ENCODE measurements at places on chromosomes 3 and 15.

DNA sequence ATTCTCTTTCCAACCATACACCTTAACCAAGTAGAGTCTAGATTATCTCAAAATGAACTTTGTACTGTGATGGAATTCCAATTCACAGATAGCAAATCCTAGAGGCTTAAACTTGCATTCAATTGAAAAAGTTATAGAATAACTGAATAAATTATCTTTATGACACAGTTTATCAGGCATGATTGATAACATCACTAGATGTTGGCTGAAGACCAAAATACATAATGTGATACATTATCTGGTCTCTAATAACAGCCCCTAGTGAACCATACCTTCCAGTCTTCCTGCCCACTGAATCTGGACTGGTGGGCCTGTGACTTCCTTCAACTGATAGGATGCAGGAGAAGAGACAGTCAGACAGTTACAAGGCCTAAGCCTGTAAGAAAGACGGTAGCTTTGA lies 165.2 kb upstream of the CMC1 start:
- H3K27me3 ChIP-seq: no peaks in the 10 kb centered on the region
- H3K36me3 ChIP-seq: no peaks in the 10 kb centered on the region
- no peak overlapping the region for H3K27ac ChIP-seq
- DNase-seq: no peak
- H3K4me1 ChIP-seq: no peaks in the 10 kb centered on the region
- no peak overlapping the region for H3K4me3 ChIP-seq

- no peaks in the 10 kb centered on the region for H3K4me1 ChIP-seq
- H3K36me3 ChIP-seq: no peaks in the 10 kb centered on the region
- DNase-seq: no peak
These were observed 151.2 kb upstream of the CDIN1 start for GRCh38 chr15:36428102-36428845.

- no peak overlapping the region for H3K4me3 ChIP-seq
- H3K36me3 ChIP-seq: peaks cover 2% of the 10 kb centered on the region
- H3K27me3 ChIP-seq: no peaks in the 10 kb centered on the region
- H3K27ac ChIP-seq: no peak overlapping the region
These were observed 14.0 kb downstream of the PLXNA1 start for GRCh38 chr3:126996905-126997304.

DNA sequence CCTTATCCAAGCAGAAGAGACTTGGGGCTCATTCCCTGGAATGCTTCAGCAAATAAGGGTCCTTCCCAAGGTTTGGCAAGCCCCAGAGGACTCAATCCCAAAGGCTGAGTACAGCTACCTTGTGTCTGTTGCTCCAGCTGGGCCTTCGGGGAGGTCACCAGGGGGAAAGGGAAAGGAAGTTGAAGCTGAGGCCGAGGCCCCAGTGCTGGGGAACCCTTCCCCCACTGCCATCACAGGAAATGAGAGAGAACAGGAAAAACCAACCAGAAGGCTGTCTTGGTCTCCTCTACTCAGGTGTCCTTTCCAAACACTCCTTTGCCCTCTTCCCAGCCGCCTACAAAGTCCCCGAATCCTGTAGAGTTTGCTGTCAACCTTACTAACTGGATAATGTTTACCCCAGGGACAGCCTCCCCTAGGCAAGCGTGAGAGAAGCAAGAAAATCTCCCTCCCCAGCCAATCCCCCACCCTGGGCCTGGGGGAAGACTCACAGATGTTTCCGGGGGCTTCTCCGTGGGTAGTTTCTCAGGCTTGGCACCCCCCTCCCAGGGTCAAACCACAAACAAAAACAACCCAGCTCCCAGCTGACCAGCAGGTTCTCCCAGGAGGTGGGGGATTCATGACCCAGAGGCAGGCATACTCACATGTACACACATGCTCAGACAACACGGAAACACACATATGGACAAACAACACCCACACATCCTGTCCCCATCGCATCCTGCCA lies 5.5 kb downstream of the CSRNP1 start:
- peak overlapping the region; percentile 98 for H3K4me3 ChIP-seq
- peaks cover 55% of the 10 kb centered on the region for H3K36me3 ChIP-seq
- no peaks in the 10 kb centered on the region for H3K27me3 ChIP-seq

GRCh38 chr3:14518893-14519292 lies 21.2 kb downstream of the GRIP2 start:
- no peak overlapping the region for H3K4me3 ChIP-seq
- H3K27ac ChIP-seq: no peak overlapping the region
- no peaks in the 10 kb centered on the region for H3K4me1 ChIP-seq
- no peaks in the 10 kb centered on the region for H3K36me3 ChIP-seq
- peaks cover 3% of the 10 kb centered on the region for H3K27me3 ChIP-seq

- no peak for DNase-seq
- H3K4me3 ChIP-seq: no peak overlapping the region
- H3K27ac ChIP-seq: no peak overlapping the region
- no peaks in the 10 kb centered on the region for H3K27me3 ChIP-seq
- no peaks in the 10 kb centered on the region for H3K36me3 ChIP-seq
- H3K4me1 ChIP-seq: no peaks in the 10 kb centered on the region
These were observed 165.4 kb downstream of the SI start for GRCh38 chr3:164912916-164913315.

DNA sequence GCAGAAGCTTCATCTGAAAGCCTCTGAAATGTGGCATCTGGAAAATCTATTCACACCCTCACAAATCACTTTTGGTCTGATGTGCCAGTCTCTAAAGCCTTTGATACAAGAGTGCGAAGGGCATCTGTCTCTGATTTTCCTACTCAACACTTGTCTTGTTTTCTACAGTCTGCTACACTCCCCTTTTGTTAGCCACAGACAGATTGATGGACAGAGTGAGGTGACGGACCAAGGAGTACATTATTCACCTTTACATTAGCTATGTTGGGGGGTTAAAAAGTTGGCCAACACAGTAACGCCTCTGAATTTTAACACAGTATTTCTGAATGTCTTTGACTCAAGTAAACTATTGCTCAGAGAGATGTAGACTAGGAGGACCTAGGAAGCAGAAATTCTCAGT lies 63.1 kb downstream of the TNIK start:
- H3K27ac ChIP-seq: no peak overlapping the region
- H3K4me1 ChIP-seq: no peaks in the 10 kb centered on the region
- DNase-seq: no peak
- no peaks in the 10 kb centered on the region for H3K36me3 ChIP-seq
- no peak overlapping the region for H3K4me3 ChIP-seq

GRCh38 chr3:187261541-187261969 lies 30.0 kb downstream of the MASP1 start:
- no peak overlapping the region for H3K27ac ChIP-seq
- no peaks in the 10 kb centered on the region for H3K4me1 ChIP-seq
- H3K4me3 ChIP-seq: no peak overlapping the region
- peaks cover 28% of the 10 kb centered on the region for H3K27me3 ChIP-seq
- no peaks in the 10 kb centered on the region for H3K36me3 ChIP-seq

DNA sequence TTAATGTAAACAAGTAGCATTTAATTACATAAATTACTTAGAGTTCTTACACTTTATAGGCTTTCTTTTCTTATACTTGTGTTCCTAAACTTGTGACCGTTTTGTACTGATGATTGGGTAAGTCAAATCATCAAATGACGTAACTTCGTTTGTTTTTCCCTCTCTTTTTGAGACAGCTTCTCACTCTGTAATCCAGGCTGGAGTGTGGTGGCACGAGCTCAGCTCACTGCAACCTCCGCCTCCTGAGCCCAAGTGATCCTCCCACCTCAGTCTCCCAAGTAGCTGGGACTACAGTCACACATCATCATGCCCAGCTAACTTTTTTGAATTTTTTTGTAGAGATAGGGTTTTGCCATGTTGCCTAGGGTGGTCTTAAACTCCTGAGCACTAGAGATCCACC lies 226.0 kb downstream of the TCF12 start:
- H3K27ac ChIP-seq: no peak overlapping the region
- no peaks in the 10 kb centered on the region for H3K27me3 ChIP-seq
- H3K4me3 ChIP-seq: no peak overlapping the region
- no peak for DNase-seq

GRCh38 chr15:68114356-68114755 lies 60.2 kb downstream of the PIAS1 start:
- no peaks in the 10 kb centered on the region for H3K27me3 ChIP-seq
- H3K36me3 ChIP-seq: peaks cover 13% of the 10 kb centered on the region
- peaks cover 70% of the 10 kb centered on the region for H3K4me1 ChIP-seq
- peak overlapping the region; percentile 62 for H3K4me3 ChIP-seq
- H3K27ac ChIP-seq: no peak overlapping the region

GRCh38 chr15:68152342-68152741 lies 52.8 kb downstream of the CALML4 start:
- H3K27ac ChIP-seq: peak overlapping the region; percentile 0
- no peak for DNase-seq
- peaks cover 3% of the 10 kb centered on the region for H3K4me1 ChIP-seq
- H3K27me3 ChIP-seq: no peaks in the 10 kb centered on the region

DNA sequence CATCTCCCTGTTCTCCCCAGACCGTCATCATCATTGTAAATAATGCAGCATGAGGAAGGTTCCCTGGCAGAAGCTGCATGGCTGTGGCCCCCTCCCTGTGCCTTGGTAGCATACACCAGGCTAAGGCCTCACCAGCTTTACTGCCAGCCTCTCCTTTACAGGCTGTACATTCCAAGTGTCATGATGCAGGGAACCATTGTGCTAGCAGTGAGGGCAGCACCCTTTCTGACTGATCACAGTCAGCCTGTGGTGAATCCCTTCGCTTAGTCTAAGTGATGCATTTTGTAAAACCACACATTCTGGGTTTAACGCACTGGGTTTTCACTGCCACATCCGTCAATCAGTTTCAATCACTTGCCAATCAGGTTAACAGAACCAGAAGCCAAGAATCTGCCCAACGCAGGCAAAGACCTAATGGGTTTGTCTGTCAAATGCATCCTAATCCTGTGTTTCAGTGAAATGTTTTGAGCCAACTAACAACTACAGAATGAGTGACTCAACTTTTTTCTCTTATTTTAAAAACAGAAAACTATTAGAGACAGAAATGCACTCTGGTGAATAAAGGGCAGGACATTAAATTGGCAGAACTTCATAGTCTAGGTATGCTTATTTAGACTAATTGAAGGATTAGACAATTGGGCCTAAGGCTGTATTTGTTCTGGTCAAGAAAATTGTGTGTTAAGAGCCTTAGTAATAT lies 225.9 kb upstream of the DPH6 start:
- no peaks in the 10 kb centered on the region for H3K4me1 ChIP-seq
- H3K27me3 ChIP-seq: no peaks in the 10 kb centered on the region
- H3K36me3 ChIP-seq: no peaks in the 10 kb centered on the region
- DNase-seq: no peak
- no peak overlapping the region for H3K4me3 ChIP-seq
- no peak overlapping the region for H3K27ac ChIP-seq

DNA sequence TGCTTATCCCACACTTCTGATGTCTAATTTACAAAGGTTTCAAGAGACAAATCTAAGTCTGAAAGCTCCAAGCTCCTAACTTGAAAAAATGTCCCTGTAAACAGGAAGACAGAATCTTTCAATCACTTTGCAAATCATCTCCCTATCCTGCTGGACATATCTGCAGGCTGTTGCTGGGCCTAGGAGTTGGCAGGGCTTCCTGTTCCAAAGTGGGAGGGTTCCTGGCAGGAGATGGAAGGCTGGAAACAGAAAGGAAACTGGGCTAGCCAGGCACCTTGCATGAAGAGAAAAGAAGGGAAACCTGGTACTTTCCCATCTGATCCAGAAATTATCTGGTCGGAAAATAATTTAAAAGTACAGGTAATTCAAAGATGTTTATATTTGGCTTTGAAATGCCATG lies 227.3 kb upstream of the IL12A start:
- H3K27me3 ChIP-seq: peaks cover 26% of the 10 kb centered on the region
- DNase-seq: no peak
- H3K4me3 ChIP-seq: no peak overlapping the region
- H3K27ac ChIP-seq: no peak overlapping the region

DNA sequence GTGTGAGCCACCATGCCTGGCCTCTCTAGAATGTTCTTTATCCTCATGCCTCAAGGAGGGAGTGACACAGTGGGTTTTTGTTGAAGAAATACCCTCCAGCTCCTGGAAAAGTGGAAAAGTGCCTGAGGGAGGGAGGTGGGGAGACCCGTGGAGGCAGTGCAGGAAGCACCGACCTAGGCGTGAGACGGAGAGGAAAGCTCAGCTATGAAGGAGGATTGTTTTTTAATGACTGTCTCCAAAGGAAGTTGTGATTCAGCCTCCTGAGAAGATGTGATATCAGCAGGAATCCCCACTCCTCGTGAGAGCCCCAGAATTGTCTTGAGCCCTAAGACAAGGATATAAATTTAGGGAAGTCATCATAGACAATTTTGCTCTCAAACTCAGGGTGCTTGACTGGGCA lies 21.7 kb downstream of the RPLP1 start:
- no peak overlapping the region for H3K4me3 ChIP-seq
- no peaks in the 10 kb centered on the region for H3K36me3 ChIP-seq
- no peak for DNase-seq

DNA sequence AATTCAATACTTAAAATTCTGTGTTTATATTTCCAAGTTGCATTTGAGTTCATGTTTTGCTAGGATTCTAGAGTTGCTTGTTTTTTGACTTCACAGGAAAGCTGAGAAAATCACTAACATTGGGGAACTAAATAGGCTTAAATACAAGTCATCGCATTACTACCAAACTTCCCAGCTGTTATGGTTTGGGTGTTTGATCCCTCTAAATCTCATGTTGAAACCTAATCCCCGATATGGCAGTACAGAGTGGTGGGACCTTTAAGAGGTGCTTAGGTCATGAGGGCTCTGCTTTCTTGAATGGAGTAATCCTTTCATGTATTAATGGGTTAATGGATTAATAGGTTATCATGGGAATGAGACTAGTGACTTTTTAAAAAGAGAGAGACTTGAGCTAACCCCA lies 77.2 kb upstream of the ARPP21 start:
- H3K27me3 ChIP-seq: no peaks in the 10 kb centered on the region
- DNase-seq: no peak
- H3K36me3 ChIP-seq: no peaks in the 10 kb centered on the region
- H3K4me3 ChIP-seq: no peak overlapping the region
- H3K4me1 ChIP-seq: no peaks in the 10 kb centered on the region

GRCh38 chr15:83010709-83011270 lies 649 bp downstream of the C15orf40 start:
- H3K27me3 ChIP-seq: no peaks in the 10 kb centered on the region
- DNase-seq: peak; percentile 48
- peak overlapping the region; percentile 87 for H3K27ac ChIP-seq
- peaks cover 39% of the 10 kb centered on the region for H3K36me3 ChIP-seq
- H3K4me3 ChIP-seq: peak overlapping the region; percentile 97

- no peaks in the 10 kb centered on the region for H3K36me3 ChIP-seq
- no peaks in the 10 kb centered on the region for H3K27me3 ChIP-seq
- H3K4me1 ChIP-seq: no peaks in the 10 kb centered on the region
- no peak overlapping the region for H3K4me3 ChIP-seq
- DNase-seq: no peak
These were observed 156.9 kb upstream of the EIF1B start for GRCh38 chr3:40152482-40153133.

GRCh38 chr3:157275832-157276231 lies 115.9 kb upstream of the CCNL1 start:
- H3K4me3 ChIP-seq: no peak overlapping the region
- DNase-seq: no peak
- H3K27ac ChIP-seq: no peak overlapping the region
- no peaks in the 10 kb centered on the region for H3K27me3 ChIP-seq
- no peaks in the 10 kb centered on the region for H3K4me1 ChIP-seq

DNA sequence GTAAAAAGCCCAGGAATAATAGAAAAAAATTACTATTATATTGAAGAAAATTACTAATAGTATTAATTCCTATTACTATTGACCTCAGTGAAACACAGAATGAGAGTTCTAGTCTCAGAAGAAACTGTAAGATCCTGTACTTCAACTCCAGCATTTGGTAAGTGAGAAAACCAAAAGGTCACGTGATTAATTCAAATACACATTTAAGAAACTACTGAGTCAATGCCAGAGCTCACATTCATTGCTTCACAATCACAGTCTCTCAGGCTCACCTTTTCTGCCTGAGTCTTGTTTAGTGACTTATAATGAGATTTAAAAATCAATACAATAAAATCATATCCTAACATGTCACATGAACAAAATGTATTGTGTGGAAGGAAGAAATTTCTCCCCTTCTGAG lies 556.1 kb downstream of the FGF12 start:
- no peak overlapping the region for H3K27ac ChIP-seq
- H3K4me3 ChIP-seq: no peak overlapping the region
- DNase-seq: no peak
- H3K4me1 ChIP-seq: no peaks in the 10 kb centered on the region
- no peaks in the 10 kb centered on the region for H3K36me3 ChIP-seq
